ENCODE measurements at places on chromosomes 2 and 18. TPM values are rescaled to one million over a fixed set of nuclear protein-coding genes. Genes with fewer than 3 reads are reported as not detected.

Gene MYO5B
- 5.2 TPM for total RNA-seq

Gene SEMA4C
- total RNA-seq, result 25.6 TPM

Gene TXNDC2
- total RNA-seq, result not detected

GRCh38 chr2:207184768-207185167, 19.0 kb upstream of the KLF7 start:
- DNase-seq, result no peak

- DNase-seq, result no peak
Measured at GRCh38 chr2:25103287-25103871, 61.5 kb downstream of the EFR3B start.

DNA sequence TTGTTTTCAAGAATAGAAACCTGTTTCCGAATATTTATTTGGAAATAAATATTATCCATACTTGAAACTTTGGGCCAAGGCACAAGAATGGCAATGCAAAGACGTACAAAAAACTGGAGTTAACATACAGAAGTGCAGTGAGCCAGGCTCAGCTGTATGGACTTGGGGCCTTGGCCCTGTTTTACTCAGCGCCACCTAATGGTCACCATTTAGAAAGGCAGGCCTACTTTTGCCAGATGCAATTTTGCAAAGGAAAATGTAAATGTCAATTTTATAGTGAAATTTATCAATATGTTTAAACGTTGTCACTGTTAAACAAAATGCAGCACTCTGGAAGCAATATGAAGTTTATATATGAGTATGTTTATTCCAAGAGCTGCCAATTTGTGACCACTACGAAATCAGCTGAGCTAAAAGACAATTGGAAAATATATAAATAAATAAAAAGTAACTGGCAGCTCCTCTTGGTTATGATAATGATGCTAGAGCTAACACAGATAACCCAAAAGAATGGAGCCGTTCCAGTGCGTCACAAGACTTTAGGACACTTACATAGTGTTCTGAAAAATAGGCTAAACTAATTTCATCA, 155.0 kb downstream of the ARHGAP15 start:
- DNase-seq, result no peak

DNA sequence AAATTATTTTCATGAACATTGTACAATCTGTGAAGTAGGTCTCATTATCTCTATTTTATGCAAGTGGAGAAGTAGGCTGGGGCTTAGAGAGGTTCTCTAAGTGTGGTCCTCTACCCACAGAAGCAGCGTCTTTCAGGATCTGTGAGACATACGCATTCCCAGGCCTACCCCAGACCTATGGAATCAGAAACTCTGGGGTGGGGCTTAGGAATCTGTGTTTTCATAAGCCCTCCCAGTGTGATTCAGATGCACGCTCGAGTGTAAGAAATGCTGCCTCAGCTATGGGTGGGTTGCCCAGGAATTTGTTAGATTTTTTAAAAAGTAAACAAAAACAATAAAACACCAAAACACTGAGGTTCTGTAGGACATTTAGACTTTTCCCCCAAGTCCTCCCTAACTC, 14.8 kb upstream of the ZAP70 start:
- DNase-seq, result no peak

DNA sequence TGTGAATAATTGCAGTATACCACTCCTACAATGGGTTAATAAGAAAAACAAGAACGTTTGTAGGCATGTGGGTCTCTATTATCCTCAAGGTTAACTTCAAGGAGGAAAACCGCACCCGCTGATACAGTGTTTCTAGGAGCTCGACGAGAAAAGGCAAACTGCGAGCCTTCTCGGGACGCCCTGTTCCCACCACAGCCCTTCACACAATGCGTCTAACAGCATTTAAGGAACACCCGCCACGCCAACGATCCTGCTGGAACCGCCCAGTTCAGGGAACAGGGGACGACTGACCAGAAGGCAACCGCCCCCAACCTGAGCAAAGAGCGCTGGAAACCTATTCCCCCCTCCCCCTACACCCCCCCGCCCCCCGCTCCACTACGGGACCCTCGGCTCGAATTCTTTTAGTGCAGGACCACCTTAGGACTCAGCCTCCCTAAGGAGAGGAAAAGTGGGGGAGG, 710 bp upstream of the TMSB10 start:
- peak; percentile 90 for DNase-seq

All from cardiac septum (tissue), 1 donor.